ENCODE measurements at places on chromosomes 1 and 21. TPM values are rescaled to one million over a fixed set of nuclear protein-coding genes. Genes with fewer than 3 reads are reported as not detected.

DNA sequence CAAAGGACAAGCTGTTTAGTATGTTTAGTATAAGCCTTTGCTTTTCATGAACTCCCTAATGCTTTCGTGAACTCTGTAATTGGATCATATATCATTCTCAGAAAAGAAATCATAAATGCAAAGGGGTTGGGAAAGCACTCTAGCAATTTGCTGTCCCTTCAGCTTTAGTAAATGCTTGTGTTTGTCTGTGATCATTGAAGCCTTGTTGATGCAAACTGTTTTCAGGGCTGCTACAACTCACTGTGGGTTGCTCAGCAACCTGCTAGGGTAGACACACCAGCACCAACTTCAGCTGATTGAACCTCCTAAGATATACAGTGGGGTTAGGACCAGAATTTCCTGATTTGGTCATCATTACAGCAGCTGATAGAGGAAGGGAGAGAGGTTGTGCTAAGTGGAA, 95.0 kb downstream of the SGIP1 start:
- no peak for DNase-seq
- H3K4me3 ChIP-seq = no peak overlapping the region
- peaks cover 11% of the 10 kb centered on the region for H3K4me1 ChIP-seq
- H3K27me3 ChIP-seq = no peaks in the 10 kb centered on the region
- H3K36me3 ChIP-seq = no peaks in the 10 kb centered on the region

GRCh38 chr1:17606826-17607440, 67.4 kb downstream of the ARHGEF10L start:
- H3K27me3 ChIP-seq = no peaks in the 10 kb centered on the region
- H3K27ac ChIP-seq = peak overlapping the region; percentile 51
- peaks cover 17% of the 10 kb centered on the region for H3K4me1 ChIP-seq
- DNase-seq = peak; percentile 82
- H3K36me3 ChIP-seq = peaks cover 3% of the 10 kb centered on the region
- H3K4me3 ChIP-seq = no peak overlapping the region

- no peaks in the 10 kb centered on the region for H3K4me1 ChIP-seq
- no peak for DNase-seq
- H3K27me3 ChIP-seq = peaks cover 9% of the 10 kb centered on the region
- no peak overlapping the region for H3K27ac ChIP-seq
- no peaks in the 10 kb centered on the region for H3K36me3 ChIP-seq
Measured at GRCh38 chr1:37461698-37462436, 12.5 kb upstream of the ZC3H12A start.

TDRD5 gene
- total RNA-seq = 0.52 TPM

SUSD4 gene
- 7.0 TPM for total RNA-seq

ISG15 gene
- 20.8 TPM for total RNA-seq

DNA sequence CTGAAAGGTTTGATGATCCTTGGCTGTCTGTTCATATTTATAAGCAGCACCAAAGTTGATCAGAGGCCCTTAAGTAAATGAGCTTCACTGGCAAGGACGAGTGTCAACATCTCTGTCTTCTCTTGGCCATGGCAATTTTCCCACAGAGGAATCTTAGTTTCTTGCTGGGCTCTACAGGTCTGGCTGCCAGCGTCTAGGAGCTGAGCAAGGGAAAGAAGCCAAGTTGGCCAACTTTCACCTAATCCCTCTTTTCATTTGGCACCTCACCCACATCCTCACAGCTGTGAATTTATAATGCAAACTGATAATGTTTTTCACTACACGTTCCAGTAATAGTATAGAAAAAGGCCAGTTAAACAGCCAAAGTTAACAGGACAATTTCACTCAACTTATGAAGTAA, 99.0 kb upstream of the LBR start:
- DNase-seq = no peak
- no peaks in the 10 kb centered on the region for H3K27me3 ChIP-seq
- H3K4me1 ChIP-seq = no peaks in the 10 kb centered on the region
- no peak overlapping the region for H3K4me3 ChIP-seq
- H3K36me3 ChIP-seq = peaks cover 10% of the 10 kb centered on the region

DNA sequence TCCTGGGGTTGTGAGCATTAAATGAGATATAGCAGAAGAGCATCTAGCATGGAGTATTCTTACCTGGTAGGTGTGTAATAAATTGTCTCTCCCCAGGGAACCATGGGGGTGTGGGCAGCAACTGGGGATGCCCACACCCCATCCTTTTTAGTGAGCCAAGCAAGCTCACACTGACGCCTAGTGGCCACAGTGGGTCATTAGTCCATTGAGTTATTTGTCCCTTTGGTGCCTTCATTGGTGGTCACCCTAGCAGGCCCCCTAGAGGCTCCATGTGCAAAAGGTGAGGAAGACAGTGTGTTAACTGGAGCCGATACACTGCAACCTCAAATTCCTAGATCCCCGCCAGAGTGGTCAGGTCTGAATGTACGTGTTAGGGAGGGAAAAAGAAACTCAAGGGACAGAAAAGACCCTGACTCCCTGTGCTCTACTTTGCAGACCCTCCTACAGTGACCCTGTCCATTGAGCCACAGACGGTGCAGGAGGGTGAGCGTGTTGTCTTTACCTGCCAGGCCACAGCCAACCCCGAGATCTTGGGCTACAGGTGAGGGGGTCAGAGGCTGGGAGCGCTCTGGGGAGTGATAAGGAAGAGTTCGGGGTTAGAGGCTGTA, 93.3 kb upstream of the CD1D start:
- peaks cover 29% of the 10 kb centered on the region for H3K36me3 ChIP-seq
- peaks cover 7% of the 10 kb centered on the region for H3K4me1 ChIP-seq
- H3K4me3 ChIP-seq = no peak overlapping the region
- no peak for DNase-seq

- H3K4me1 ChIP-seq = peaks cover 7% of the 10 kb centered on the region
- no peak for DNase-seq
- H3K4me3 ChIP-seq = no peak overlapping the region
- no peak overlapping the region for H3K27ac ChIP-seq
- H3K27me3 ChIP-seq = no peaks in the 10 kb centered on the region
- no peaks in the 10 kb centered on the region for H3K36me3 ChIP-seq
Measured at GRCh38 chr1:193545171-193545570, 358.8 kb upstream of the B3GALT2 start.

RIMKLA gene
- total RNA-seq = 2.3 TPM

DNA sequence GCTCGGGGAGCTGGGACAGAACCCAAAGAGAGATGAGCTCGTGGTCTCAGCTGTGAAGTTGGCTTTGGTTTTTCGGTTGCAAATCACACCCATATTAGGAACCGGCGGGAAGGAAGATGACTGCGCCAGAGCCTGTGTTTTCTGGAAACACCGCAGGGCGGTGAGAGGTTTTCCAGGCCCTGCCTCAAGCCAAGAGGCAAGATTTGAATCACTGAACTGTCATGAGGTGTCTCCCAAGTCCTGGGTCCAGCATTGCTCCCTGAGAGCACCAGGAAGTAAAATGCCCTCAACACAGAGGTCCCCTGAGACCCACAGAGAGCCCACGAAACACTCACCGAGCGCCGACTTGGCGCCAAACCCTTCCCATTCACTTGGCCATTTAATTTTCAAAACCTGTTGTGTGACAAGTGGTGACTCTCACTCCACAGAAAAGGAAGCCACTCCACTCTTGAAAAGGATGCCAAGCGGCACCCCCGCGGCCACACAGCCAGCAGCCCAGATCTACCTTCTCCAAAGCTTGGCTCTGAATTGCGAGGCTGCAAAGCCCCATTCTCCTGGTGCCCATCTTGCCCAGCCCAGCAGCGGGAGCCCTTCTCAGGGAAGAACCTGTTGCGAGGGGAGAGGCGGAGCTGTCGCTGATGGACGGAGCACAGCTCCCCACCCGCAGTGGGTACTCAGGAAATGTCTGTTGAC, 99.0 kb upstream of the RUNX3 start:
- no peak for DNase-seq
- H3K27me3 ChIP-seq = peaks cover 18% of the 10 kb centered on the region
- H3K4me3 ChIP-seq = no peak overlapping the region
- H3K4me1 ChIP-seq = no peaks in the 10 kb centered on the region
- H3K36me3 ChIP-seq = no peaks in the 10 kb centered on the region
- H3K27ac ChIP-seq = no peak overlapping the region

PANK4 gene
- total RNA-seq = 36.4 TPM

OR2M3 gene
- total RNA-seq = not detected

DNA sequence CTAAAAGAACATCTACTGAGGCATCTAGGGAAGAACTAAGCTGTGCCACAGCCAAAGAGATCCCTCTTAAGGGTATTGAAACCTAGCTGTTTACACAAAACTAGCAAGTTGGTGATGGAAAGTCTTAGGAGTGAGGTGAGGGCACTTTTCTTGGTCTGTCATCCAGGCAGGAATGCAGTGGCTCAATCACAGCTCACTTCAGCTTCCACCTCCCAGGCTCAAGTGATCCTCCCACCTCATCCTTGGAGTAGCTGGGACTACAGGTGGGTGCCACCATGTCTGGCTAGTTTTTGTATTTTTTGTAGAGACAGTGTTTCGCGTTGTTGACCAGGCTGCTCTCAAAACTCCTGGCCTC, 2.4 kb downstream of the PLEKHO1 start:
- H3K27me3 ChIP-seq = no peaks in the 10 kb centered on the region
- H3K27ac ChIP-seq = peak overlapping the region; percentile 91
- peak overlapping the region; percentile 94 for H3K4me3 ChIP-seq

GRCh38 chr1:44700573-44700972, 26.1 kb downstream of the ARMH1 start:
- H3K36me3 ChIP-seq = peaks cover 3% of the 10 kb centered on the region
- no peak for DNase-seq
- H3K4me3 ChIP-seq = no peak overlapping the region
- H3K27me3 ChIP-seq = peaks cover 3% of the 10 kb centered on the region

- H3K4me3 ChIP-seq = peak overlapping the region; percentile 70
- H3K36me3 ChIP-seq = no peaks in the 10 kb centered on the region
- H3K4me1 ChIP-seq = peaks cover 17% of the 10 kb centered on the region
- peaks cover 6% of the 10 kb centered on the region for H3K27me3 ChIP-seq
- no peak for DNase-seq
Measured at GRCh38 chr1:38006008-38006828, 904 bp upstream of the FHL3 start.

GRCh38 chr1:218585511-218586184, 240.5 kb downstream of the TGFB2 start:
- no peaks in the 10 kb centered on the region for H3K27me3 ChIP-seq
- peak; percentile 70 for DNase-seq
- H3K4me3 ChIP-seq = no peak overlapping the region
- H3K27ac ChIP-seq = peak overlapping the region; percentile 64

- H3K27me3 ChIP-seq = peaks cover 13% of the 10 kb centered on the region
- H3K27ac ChIP-seq = no peak overlapping the region
- no peak overlapping the region for H3K4me3 ChIP-seq
- no peak for DNase-seq
- H3K36me3 ChIP-seq = no peaks in the 10 kb centered on the region
- H3K4me1 ChIP-seq = peaks cover 5% of the 10 kb centered on the region
Measured at GRCh38 chr21:45039317-45040156, 34.8 kb upstream of the ADARB1 start.

DNA sequence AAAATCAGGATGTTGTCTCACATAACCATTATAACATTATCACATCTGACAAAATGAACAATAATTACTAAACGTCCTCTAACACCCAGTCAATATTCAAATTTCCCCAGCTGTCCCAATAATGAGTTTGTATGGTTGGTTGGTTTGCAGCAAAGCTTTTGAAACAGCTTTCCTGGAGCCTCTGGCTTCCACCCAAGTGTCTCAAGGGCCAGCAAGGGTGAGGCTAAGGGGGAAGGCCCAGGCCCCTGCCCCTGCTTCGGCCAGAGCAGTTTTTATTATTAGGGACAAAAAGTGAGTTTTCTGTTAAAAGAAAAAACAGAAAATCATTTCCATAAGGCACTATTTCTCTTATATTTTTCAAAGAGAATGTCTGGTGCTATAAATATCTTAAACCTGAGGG, 19.1 kb upstream of the AVPR1B start:
- H3K27ac ChIP-seq = no peak overlapping the region
- no peaks in the 10 kb centered on the region for H3K4me1 ChIP-seq
- H3K27me3 ChIP-seq = peaks cover 10% of the 10 kb centered on the region
- H3K4me3 ChIP-seq = no peak overlapping the region
- H3K36me3 ChIP-seq = no peaks in the 10 kb centered on the region
- no peak for DNase-seq

DNA sequence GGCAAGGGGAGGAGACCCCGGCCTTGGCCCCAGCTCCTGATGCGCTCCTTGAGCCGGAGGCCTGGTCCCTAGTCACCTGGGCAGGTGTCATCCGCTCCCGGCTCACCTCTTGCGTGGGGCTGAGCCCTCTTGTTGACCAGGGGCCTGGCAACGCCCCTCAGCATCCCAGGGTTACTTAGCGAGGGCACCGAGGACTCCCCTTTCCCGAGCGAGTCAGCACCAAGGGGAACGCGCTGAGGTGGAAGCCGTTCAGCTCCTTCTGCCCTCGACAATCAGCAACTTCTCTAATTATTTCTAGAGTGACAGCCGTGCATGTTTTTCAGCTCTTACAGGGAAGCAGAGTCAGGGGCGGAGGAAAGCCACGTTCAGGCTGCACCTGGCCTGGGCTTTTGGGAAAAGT, 522 bp downstream of the SLC45A1 start:
- peak overlapping the region; percentile 79 for H3K4me3 ChIP-seq
- H3K4me1 ChIP-seq = peaks cover 28% of the 10 kb centered on the region
- no peak for DNase-seq
- no peak overlapping the region for H3K27ac ChIP-seq

YRDC gene
- total RNA-seq = 12.7 TPM

- no peak for DNase-seq
- no peaks in the 10 kb centered on the region for H3K36me3 ChIP-seq
- no peaks in the 10 kb centered on the region for H3K27me3 ChIP-seq
- no peak overlapping the region for H3K4me3 ChIP-seq
Measured at GRCh38 chr1:116820369-116820768, 66.1 kb downstream of the CD2 start.

DNA sequence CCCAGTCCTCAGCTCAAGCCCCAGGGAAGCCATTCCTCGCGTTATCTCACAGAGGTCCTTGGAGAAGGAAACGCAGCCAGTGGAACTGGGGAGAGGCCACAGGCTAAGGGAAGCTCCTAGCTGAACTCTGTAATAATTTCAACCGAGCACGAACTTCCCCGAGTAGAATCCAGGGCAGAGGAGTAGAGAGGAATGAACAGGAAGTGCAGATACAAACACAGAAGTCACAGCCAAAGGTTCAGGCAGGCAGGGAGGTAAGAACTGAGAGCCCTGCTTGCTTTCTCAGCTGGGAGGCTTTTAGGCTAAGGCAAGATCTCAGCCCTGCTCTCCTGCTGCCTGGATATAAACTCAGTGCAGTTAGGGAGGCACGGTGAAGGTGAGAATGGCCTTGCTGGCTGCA, 23.7 kb downstream of the WARS2 start:
- H3K4me1 ChIP-seq = peaks cover 14% of the 10 kb centered on the region
- H3K36me3 ChIP-seq = peaks cover 1% of the 10 kb centered on the region
- no peak for DNase-seq
- H3K27ac ChIP-seq = no peak overlapping the region

DNA sequence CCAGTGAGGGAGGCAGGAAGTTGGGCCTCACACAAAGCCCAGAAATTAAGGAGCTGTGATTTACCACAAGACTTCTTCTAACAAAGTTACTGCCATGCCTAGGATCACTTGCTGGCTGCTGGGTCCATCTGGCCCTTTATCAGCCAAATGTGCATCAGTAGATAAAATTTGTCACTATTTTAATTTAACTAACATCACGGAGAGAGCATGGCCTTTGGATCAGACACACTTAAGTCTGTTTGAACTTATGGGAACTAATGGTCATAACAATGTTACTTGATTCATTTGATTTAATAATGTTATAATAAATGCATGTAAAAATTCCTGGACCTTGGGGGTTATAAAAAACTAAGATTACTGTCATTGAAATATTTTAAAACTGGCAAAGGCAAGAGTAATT, 67.2 kb upstream of the CCDC190 start:
- no peaks in the 10 kb centered on the region for H3K27me3 ChIP-seq
- peaks cover 5% of the 10 kb centered on the region for H3K4me1 ChIP-seq
- H3K27ac ChIP-seq = no peak overlapping the region
- no peaks in the 10 kb centered on the region for H3K36me3 ChIP-seq
- no peak for DNase-seq

GRCh38 chr1:9107136-9107535, 21.8 kb downstream of the GPR157 start:
- H3K4me3 ChIP-seq = no peak overlapping the region
- H3K36me3 ChIP-seq = peaks cover 4% of the 10 kb centered on the region
- H3K27me3 ChIP-seq = no peaks in the 10 kb centered on the region
- peaks cover 5% of the 10 kb centered on the region for H3K4me1 ChIP-seq
- DNase-seq = no peak

Data from type B pancreatic cell (in vitro differentiated cells).